ENCODE measurements at places on chromosomes 16 and 17. TPM values are rescaled to one million over a fixed set of nuclear protein-coding genes. Genes with fewer than 3 reads are reported as not detected.

FAM20A gene
- 10.2 TPM for polyA plus RNA-seq

ZNF385C gene
- 1.4 TPM for polyA plus RNA-seq

GRCh38 chr17:44000141-44000860 is 4.1 kb upstream of the NAGS start:
- H3K4me1 ChIP-seq: peaks cover 23% of the 10 kb centered on the region
- H3K27ac ChIP-seq: peak overlapping the region; percentile 55
- H3K36me3 ChIP-seq: no peaks in the 10 kb centered on the region
- H3K27me3 ChIP-seq: peaks cover 11% of the 10 kb centered on the region

- H3K36me3 ChIP-seq: no peaks in the 10 kb centered on the region
- DNase-seq: no peak
- H3K4me1 ChIP-seq: no peaks in the 10 kb centered on the region
- H3K4me3 ChIP-seq: no peak overlapping the region
- H3K27ac ChIP-seq: no peak overlapping the region
Measured at GRCh38 chr16:67254801-67255552, 6.2 kb downstream of the SLC9A5 start.

DNA sequence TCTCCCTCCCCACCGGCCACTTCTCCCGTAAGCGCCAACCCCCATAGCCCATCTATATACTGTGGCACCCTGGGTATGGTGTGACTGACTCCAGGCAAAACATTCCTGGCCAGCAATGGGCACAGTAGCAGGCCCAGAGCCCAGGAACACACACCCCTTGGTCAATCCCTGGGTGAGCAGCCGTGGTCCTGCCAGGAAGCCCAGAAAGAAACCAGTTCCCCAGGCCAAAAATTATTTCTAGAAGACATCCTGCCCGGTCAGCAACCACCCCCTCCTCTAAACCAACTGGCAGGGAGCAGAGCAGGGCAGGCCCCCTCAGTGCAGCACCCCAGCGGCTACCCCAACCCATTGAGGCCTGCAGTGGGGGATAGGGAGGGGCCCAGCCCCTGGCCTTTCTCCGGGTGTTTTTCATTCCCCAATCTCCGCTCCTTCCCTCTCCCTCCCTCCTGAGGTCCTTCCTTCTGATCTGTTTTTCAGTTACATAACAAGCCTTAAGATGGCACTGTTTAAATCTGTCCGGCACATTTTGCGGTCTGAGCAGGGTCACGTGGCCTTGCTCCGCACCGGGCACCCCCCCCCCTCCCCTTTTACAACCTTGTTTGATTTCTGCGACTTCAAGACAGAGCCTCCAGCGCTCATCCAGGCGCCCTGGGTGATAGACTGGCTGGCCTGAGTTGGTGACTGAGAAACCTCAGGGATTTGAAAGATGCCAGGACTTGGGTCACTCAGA is 2.0 kb downstream of the NPTX1 start:
- no peaks in the 10 kb centered on the region for H3K4me1 ChIP-seq
- H3K27me3 ChIP-seq: peaks cover 91% of the 10 kb centered on the region
- no peak overlapping the region for H3K4me3 ChIP-seq

DNA sequence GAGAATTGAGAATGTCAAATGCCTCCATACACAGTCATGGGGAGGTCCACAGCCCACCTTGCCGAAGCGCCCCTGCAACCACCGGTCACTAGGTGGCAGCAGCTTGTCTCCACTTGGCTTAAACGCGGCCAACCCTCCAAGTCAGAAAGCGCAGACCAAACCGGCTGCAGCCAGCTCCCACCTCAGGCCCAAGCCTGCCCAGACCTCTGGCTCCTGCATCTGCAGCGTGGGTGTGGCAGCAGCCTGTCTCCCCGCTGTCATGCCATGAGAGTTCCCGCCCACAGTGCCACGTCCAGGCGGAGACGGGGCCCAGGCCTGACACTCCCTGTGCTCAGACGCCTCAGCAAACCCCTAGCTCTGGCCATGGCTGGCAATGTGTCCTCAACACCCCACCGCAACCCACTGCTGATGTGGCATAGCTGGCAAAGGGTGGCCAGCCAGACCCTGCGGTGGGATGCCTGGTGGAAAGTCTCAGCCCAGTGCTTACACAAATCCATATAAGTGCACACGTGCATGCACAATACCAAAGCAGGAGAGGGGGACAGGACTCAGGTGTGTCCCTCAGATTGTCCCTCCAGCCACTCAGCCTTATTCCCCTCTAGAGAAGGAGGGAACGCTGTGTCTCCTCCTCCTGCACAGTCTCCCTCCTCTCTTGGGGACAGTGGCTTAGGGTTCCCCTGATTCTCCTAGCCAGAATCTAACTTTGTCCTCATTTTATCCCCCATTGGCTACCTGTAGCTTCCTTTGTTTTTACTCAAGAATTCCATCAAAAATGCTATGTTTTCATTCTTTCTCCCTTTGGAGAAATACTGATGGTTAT is 10.9 kb downstream of the COPZ2 start:
- peak; percentile 86 for DNase-seq
- peaks cover 31% of the 10 kb centered on the region for H3K4me1 ChIP-seq
- H3K27ac ChIP-seq: no peak overlapping the region
- H3K36me3 ChIP-seq: no peaks in the 10 kb centered on the region
- peaks cover 28% of the 10 kb centered on the region for H3K27me3 ChIP-seq
- H3K4me3 ChIP-seq: no peak overlapping the region

DNA sequence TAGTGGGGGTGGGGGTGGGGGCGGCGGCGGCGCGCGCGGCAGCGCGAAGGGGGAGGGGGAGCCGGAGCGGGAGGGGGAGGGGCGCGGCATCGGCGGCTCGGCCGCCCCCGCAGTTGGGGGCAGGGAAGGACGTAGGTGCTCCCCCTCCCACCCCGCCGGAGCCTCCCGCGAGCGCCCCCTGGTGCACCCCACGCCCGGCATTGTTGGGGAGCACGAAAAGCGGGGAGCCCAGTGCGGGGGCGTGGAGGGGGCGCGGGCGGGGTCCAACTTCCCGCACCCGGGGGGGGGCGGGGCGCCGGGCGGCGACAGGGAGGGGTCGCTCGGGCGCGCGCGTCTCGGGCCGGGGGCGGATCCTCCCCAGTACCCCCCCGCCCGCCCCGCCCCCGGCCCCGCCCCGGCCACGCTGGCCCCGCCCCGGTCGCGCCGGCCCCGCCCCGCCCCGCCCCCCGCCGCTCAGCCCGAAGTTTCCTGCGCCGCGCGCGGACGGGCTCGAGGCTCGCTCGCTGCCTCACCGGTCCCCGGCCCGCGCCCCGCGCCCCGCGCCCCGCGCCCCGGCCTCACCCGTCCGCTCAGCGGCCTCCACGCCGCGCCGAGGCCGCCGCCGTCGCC is at the start of gene CACNA1H:
CACNA1H (plus strand) TSS at position 456 of the 609 bp plus-strand sequence. CDS start 632 bp downstream, outside the sequence.
- no peak within 1 kb of the TSS for H3K4me3 ChIP-seq
- H3K36me3 ChIP-seq: no peaks in the 10 kb centered on the region
- DNase-seq: no peak
- peaks cover 15% of the 10 kb centered on the region for H3K4me1 ChIP-seq

DNA sequence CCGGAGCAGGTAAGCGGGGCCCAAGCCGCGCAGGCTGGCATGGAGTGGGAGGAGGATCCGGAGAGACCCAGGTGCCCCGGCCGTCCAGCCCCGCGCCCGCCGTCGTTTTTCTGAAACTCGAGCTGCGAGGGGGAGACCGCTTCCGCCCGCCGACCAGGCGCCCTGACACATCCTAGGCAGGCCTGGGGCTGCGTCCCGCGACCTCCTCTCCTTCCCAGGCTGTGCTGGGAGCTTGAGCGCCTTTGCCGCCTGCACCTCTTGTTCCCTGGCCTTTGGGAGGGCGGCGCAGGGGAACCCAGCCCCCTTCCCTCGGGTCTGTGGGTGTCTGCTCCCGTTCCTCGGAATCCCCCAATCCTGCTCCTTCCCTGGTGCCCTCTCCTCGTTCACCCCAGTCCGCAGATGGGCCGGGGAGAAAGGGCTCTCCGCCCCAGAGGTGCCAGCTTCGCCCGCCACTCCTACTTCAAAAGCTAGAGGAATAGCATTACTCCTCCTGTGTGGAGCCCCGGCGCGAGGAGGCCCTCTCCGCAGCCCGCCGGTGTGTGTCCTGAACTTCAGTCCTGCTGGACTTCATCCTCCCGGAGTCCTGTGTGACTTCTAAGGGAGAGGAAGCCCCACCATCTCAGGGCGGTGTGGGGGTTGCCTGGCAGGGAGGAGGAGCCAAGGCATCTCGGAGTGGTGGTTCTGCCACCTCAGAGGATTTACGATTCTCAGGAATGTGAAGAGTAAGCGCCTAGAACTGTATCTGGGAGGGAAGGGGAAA is 1.0 kb downstream of the NHERF1 start:
- peaks cover 20% of the 10 kb centered on the region for H3K36me3 ChIP-seq
- peaks cover 65% of the 10 kb centered on the region for H3K4me1 ChIP-seq

DNA sequence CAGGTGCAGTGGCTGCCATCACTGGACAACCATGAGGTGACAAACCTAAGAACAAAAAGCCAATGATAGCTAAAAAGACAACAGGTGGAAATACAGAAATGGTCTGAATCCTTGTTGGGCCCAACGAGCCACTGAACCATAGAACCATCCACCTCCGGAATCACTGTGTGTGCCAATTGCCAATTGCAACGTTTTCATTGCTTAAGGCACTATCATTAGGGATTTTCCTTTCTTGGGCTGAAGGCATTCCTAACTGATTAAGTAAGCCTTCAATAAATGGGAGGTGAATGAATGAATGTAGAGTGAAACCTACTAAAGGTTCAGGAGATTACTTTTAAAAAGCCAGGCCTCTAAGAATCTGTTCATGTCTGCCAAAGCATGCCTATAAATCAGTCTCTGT is 3.6 kb downstream of the USP31 start:
- no peak for DNase-seq
- H3K27me3 ChIP-seq: no peaks in the 10 kb centered on the region
- no peaks in the 10 kb centered on the region for H3K36me3 ChIP-seq
- no peak overlapping the region for H3K4me3 ChIP-seq
- no peak overlapping the region for H3K27ac ChIP-seq
- H3K4me1 ChIP-seq: peaks cover 7% of the 10 kb centered on the region

GRCh38 chr17:57782062-57782490 is 37.0 kb upstream of the CCDC182 start:
- DNase-seq: no peak
- no peak overlapping the region for H3K4me3 ChIP-seq
- peaks cover 26% of the 10 kb centered on the region for H3K27me3 ChIP-seq
- H3K4me1 ChIP-seq: peaks cover 10% of the 10 kb centered on the region
- H3K27ac ChIP-seq: no peak overlapping the region
- no peaks in the 10 kb centered on the region for H3K36me3 ChIP-seq

Measured in large intestine (tissue), 12 donors.